ENCODE measurements at places on chromosomes 12 and 14.

DNA sequence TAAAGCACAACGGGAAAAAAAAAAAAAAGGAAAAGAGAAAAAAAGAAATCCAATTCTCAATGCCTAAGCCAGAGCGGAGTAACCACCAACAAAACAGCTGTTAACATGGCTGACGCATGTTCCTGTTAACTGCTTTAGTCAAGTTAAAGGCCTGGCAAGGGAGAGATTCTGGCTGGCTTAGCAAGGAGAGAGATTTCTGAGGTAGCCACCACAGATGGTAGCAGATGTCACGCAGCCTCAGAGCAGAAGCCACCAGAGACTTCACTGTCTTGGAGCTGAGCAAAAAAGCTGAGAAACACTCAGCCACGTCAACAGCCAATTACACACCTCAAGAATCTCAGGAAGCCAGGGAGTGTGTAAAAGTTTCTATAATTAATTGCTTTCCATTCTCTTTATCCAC is 87.1 kb downstream of the TMCC3 start:
- no peak for DNase-seq

GRCh38 chr14:34404416-34404815 is 57.6 kb downstream of the SPTSSA start:
- no peak for DNase-seq

DNA sequence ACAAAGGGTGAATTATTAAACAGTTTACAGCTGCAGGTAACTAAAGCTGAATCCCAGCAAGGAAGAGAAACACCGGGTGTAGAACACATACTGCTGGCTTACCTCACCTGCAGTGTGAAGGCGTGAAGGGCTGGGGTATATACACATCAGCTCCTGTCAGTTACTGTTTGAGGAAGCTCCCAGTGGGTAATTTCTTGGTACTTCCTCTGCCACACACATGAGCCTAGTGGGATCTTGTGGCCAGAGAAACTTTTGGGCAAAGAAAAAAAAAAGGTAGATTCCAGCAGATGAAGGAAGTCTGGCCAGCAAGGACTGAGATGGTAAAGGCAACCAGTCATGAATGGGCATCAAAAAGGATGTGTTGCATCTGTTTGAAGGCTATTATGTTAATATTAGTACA is 14.0 kb upstream of the GPR33 start:
- DNase-seq, result no peak

- DNase-seq, result no peak
These were observed 380.0 kb downstream of the KCNH5 start for GRCh38 chr14:62665286-62665685.

GRCh38 chr14:61622051-61622450 is 73.3 kb upstream of the HIF1A start:
- DNase-seq, result no peak

DNA sequence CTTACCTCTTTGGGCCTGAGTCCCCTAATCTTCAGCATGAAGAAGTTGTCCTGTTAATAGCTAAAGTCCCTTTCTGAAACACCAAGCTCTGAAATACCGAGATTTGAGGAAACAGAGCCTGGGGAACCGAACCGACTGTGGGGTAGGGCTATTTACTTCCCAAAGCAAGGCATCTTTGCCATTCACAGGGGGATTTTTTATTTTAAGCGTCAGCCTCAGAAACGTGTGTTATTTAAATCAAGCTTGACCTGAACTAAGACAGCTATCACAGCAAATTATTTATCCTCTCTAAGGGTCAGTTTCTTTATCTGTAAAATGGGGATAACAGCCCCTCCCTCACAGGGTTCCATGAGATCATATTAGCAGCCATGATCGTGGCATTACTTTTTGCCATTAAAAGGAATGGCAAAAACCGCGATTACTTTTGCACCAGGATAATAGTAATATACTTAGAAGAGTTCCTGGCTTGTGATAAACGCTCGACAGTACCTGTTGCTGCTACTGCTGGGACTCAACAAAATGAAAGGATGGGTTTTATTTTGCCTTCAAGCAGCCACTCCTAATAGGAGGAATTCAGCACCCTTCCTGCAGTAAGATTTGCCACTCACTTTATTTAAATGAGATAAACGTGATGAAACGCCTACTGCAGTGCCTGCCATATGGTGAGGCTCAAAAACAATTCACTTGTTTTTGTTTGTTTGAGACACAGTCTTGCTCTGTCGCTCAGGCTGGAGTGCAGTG is 1.3 kb upstream of the CORO1C start:
- no peak for DNase-seq

- DNase-seq, result no peak
These were observed 21.8 kb upstream of the SPPL3 start for GRCh38 chr12:120925740-120926563.

DNA sequence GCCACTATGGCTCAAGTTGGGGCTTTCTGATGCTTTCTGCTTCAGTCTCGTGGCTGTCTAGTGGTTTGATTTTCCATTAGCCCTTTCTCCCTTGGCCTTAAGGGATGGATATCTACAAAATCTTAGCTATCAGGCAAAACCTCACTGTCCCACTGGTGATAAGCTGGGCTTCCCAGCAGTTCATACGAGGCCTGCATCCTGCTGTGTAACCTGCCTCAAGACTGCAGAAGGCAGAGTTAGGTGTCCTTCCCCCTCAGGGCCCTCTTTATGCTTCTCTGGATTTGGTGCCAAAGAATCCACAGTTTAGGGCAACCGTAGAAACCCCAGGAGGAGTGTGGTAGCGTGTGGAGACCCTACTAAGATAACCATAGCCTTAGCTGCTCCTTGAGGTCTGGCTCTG is 38.9 kb downstream of the ETV6 start:
- no peak for DNase-seq

- no peak for DNase-seq
These were observed 353.9 kb downstream of the DUSP6 start for GRCh38 chr12:88998421-88998820.
